ENCODE measurements at places on chromosomes 6 and 20. TPM values are rescaled to one million over a fixed set of nuclear protein-coding genes. Genes with fewer than 3 reads are reported as not detected.

Gene MTHFD1L
- total RNA-seq = 19.3 TPM

Gene ZNF311
- 1.4 TPM for total RNA-seq

Gene RAD21L1
- total RNA-seq = 0.52 TPM

Gene PBOV1
- total RNA-seq = not detected

Gene OXT
- total RNA-seq = not detected

Gene DSP
- total RNA-seq = 2.2 TPM

Gene MLIP
- total RNA-seq = not detected
